Cortex of kidney (tissue), 1 donor: ENCODE measurements at places on chromosomes 12 and 14.

- no peak for DNase-seq
Measured at GRCh38 chr12:121709478-121709961, 3.0 kb upstream of the TMEM120B start.

GRCh38 chr14:51727526-51727925 is 75.8 kb downstream of the FRMD6 start:
- no peak for DNase-seq

- no peak for DNase-seq
Measured at GRCh38 chr14:72010474-72010873, 78.2 kb downstream of the RGS6 start.

DNA sequence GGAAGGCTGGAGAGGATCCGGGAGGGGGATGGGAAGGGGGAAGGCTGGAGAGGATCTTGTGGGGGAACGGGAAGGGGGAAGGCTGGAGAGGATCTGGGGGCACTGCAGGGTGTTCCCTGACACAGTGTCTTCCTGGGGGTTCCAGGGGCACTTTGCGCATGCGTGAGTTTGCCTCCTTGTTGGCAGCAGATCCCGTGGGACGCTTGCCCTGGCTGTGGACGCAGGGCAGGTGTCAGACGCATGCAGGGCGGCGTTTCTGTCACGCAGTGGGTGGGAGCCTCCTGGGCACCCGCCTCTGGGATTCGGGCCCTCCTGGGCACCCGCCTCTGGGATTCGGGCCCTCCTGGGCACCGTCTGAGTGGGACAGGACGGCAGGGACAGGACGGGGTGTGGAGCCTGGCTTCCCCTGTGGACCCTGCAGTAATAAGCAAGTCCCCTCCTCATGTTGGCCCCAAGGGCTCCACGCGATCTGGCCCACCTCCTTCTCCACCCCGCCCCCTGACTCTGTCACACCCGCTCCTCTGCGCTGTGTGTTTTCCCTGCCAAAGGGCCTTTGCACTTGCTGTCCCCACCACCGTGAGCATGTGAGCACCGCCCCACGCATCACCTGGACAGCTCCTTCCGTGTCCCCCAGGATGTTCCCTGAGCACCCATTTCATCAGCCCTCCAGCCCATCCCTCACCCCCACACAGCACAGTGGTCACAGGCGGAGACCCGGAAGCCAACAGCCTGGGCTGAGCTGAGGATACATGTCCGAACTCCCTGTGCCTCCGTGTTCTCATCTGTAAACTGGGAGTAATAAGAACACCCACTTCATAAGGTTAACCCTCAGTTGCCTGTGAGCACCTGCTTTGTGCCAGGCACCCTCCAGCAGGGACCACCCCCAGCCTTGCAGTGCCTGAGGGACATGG is 4.4 kb downstream of the MMP17 start:
- no peak for DNase-seq

- DNase-seq: no peak
Measured at GRCh38 chr12:115897729-115898128, 379.8 kb downstream of the MED13L start.

DNA sequence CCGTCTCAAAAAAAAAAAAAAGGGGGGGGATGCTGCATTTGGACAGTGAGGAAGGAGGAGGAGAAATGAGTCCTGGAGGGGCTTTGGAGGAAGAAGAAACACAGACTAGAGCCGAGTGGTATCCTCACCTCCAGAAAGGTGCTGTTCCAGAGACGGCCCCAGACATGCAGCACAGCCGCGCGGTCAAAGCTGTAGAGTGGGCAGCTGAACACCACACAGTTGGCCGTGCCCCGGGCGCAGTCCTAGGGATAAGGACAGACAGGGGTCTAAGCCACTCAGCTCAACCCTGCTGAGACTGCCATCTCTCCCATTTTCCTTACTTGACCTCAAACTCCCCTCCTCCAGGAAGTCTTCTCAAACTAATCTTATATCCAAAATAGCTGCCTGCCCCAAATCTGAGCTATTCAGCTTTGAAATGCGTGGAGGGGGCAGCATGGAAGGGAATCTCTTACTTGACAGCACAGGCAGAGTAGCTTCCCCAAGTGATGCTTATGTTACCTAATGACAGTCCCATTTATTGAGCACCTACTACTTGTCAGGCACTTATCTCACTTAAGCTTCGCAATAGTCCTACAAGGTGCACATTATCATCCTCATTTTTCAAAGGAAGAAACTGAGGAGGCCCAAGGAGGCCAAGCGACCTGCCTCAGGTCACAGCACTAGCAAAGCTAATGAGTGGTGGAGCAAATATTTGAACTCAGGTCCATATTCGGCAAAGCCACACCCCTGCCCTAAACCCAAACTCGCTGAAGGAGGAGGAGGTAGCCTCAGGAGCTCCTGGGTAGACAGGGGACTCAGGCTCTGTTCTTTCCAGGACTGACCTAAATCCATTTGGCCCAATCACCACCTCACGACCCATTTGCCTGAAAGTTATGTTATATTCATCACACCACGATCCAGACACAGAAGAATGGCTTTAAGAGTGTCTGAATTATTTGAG is 18.7 kb downstream of the ITGA7 start:
- DNase-seq: no peak

GRCh38 chr12:48447755-48448154 is 24.6 kb upstream of the ANP32D start:
- DNase-seq: no peak

GRCh38 chr14:103694572-103695026 is 20.7 kb downstream of the XRCC3 start:
- no peak for DNase-seq

GRCh38 chr12:87818441-87818840 is 210.8 kb downstream of the C12orf50 start:
- no peak for DNase-seq

DNA sequence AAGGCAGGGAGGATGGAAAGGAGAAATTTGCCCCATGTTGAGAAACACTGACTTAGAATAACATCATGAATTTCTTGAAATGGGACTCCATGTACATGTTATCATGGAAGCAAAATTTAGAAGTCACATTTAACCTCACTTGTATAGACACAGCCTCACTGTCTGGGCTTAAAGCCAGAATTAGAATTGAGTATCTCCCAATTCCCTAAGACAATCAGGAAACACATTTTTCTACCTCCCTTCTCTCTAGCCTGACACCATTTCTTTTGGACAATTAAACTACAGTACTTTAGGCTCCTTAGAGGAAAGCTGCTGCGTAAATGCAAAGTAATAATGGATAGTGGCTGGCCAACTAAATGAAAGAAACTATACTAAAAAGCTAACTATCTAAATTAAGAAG is 795.5 kb downstream of the C12orf50 start:
- no peak for DNase-seq

DNA sequence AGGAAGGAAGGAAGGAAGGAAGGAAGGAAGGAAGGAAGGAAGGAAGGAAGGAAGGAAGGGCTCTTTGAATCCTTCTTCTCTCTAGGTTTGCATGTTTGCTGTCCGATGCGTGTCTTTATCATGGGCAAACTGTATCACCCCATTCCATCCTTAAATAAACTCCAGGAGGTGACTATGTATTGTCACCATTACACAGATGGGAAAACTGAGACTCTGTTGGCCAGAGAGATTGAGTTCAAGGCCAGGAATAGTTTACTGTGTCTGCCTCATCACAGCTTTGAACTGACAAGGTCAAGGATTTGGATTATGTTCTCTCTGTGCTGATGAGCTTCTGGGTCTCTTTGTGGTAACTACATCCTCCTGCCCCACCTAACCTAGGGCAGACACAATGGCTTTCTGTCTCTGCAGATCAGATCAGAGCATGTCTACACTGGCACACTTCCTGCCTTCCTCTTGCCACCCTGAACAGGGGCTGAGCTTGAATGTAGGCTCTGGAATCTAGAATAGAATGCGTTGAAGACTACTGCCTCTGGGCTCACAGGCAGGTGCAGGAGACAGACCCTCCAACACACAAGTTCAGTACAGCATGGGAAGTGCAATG is 78.9 kb upstream of the MAP1LC3B2 start:
- DNase-seq: no peak

DNA sequence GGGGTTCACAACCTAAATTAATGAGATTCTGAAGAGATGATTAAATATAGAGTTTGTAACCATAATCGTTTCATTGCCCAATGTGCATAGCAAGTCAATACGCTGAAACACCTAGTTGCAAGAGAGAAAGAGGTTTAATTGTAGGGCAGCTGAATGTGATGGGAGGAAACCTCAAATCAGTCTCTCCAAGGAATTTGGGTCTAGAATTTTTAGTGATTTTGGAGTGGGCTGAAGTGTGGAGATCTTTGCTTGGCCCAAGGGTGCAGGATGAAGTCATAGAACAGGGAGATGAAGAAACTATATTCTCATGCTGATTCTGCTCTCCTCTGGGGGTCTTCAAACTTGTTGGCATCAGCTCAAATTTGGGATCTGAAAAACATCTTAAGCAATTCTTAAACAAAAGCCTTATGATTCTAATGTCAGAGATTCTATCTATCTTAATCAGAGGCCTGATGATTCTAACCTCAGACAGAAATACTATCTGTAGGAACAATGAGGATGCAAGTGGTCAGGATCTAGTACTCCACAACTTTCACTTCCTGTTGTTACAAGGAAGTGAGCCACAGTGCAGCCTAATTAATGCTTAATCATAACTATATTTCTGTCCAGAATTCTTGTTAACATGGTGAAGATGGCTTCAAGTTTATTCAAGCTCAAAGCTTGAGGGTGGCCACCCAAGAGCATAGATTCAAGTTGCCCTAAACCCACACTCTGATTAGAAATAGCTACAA is 80.2 kb upstream of the FUT8 start:
- DNase-seq: no peak

- no peak for DNase-seq
Measured at GRCh38 chr12:89836026-89836425, 127.4 kb upstream of the ATP2B1 start.

GRCh38 chr14:105167303-105168092 is 1.1 kb downstream of the JAG2 start:
- DNase-seq: no peak

- no peak for DNase-seq
Measured at GRCh38 chr14:99810559-99810874, 17.3 kb downstream of the EML1 start.

- DNase-seq: no peak
Measured at GRCh38 chr12:109631302-109631701, 57.7 kb downstream of the MVK start.

DNA sequence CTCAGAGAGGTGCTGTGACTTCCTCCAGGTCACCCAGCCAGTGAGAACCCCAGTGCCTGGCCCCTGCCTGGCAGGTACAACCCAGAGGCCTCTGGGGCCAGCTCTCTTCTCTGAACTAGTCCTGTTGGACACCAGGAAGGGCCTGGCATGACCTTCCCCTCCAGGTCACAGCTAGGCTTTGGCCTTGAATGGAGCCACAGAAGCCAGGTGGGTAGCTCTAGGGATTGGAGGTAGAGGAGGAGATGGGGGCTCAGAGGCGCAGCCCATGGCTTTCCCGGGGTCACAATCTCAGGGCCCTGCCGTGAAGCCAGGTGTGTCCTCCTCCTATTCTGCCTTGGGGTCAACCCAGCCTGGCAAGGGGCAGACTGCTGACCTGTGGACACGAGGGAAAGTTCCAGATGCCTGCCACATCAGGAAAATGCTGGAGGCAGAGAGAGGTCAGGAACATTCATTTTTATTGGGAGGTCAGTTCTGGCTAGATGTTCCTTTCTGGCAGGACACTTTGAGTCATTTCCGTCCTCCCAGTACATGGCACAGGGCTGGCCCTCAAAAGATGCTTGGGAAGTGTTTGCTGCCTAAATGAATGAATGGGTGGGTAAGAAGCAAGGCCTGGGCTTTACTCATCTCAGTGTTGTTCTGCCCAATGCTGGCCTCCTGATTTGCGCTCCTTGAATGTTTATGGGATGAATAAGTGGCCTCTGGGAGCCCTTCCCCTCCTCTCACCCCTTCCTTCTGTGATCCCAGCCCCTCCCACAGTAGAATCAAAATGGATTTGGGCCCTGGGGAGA is 25.4 kb downstream of the FAM222A start:
- no peak for DNase-seq

DNA sequence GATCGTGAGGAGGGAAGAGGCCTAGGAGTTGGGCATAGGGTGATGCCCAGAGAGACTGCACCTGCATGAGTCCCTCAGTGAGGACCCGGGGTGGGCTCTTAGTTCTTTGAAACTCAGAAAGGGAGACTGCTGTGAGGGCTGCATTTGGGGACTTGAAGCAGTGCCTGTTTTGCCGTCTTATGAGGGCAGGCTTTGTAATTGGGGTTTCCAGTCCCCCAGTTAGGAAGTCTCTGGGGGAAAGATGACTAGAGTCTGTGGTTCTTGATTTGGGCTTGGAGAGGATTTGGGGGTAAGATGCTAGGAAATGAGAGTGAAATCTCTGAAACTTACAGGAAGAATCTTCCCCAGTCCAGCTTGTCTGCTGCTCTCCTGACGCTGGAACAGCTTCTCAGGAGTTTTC is 99.6 kb downstream of the ARF6 start:
- no peak for DNase-seq

DNA sequence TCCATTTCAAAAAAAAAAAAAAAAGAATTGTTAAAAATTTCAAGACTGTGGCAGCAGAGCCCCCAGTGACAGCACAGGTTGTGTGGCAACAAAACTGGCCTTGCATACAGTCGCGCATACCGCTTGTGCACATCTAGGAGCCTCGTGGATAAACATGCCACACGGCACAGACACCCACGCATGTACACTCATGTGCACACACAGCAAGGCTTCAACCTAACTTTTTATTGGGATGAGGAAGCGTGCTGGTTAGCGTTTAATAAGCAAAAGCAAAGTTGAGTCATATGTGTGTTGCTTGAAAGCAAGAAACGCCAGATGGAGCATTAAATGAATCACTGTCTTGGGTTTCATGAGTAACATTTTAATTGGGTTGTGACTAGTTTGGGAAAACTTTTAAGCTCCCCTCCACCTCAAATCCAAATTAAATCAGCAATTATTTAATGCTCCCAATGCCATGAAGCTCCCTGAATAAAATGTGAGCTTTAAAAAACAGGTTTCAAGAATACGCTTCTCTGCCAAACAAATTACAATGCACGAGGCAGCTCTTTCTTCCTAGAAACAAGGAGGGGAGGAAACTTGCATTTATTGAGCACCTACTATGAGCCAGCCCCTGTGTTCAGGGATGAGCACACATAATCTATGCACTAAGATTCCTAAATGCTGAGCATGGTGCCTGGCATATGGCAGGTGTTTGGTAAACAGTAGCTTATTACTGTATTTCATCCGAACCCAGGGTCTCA is 35.7 kb upstream of the EML1 start:
- no peak for DNase-seq

- no peak for DNase-seq
Measured at GRCh38 chr12:128817111-128818015, 6.4 kb downstream of the SLC15A4 start.

DNA sequence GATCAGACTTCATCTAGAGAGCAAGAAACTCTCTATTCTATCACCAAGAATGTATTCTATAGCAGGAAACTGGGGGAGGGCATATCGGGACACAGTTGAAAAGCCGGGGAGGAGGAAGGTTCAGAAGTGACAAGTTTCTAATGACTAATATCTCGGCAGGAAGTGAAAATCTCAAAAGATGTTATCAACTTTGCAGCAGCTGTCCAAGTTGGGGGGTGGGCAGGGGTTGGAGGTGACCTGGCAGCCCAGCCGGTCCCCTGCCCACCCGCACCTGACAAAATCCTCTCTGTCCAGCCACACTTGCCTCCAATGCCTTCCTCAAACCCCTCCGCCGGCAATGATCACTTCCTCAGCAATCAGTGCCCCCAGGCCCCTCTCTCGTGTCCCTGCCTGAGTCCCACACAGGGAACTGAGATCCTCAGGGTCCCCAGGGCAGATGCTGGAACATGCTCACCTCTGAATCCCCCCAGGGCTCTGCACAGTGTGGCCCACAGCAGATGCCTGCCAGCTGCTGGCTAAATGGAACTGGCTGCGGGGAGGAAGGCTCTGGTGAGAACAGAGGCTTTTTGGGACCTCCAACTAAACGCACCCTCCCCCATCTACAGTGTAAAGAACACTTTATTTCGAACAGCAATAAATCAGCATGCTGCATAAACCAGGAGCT is 43.9 kb downstream of the CCDC88C start:
- DNase-seq: no peak
